ENCODE measurements at places on chromosomes 4 and X.

DNA sequence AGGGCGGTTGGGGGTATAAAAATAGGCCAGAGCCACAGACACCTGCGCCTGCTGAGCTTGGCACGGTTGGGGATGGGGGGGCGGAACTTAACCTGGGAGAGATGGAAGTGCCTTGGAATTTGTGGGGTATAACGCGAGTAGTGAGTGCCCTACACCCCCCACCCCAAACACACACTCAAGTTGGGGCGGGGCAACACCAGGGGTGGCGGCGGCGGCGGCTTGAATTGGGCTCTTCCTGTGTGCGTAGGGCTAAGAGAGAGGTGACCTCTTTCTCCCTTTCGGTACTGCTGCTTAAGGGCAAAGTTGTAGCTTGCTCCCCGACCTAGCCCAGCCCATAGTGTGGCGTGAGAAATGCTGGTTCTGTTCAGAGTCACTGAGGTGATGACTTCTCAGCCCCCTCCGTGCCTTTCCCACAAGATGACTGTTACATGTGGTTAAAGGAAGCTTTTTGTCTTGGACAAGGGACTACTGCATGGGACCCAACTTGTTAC lies 839 bp downstream of the STK26 start:
- peak; percentile 27 for DNase-seq

DNA sequence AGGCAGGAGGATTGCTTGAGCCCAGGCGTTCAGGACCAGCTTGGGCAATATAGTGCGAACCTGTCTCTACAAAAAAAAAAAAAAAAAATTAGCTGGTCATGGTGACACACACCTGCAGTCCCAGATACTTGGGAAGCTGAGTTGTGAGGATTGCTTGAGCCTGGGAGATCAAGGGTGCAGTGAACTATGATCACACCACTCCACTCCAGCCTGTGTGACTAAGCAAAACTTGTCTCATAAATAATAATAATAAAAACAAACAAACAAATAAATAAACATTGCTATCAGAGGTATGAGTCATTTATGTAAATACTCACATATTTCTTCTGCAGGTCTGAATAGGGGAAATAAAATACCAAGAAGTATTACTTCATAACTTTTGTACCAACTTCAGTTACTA lies 1372.7 kb upstream of the AGA start:
- no peak for DNase-seq

DNA sequence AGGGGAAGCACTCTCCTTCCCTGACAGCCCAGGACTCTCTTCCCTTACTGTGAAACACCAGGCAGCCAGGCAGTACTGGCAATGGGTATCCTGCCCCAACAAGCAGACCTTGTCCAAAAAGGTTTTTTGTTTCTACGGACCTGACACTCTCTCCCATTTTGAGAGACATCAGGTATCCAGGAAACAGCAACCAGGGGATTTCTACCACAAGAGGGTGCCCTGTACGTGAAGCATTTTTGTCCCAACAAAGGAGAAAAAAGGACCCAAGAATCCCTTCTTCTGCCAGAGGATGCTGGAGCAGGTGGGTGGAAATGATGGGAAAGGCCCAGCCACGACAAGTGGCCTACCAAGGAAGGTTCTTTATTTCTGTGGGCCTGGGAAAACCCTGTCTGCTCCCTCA lies 65.7 kb upstream of the FGF13 start:
- DNase-seq = no peak

DNA sequence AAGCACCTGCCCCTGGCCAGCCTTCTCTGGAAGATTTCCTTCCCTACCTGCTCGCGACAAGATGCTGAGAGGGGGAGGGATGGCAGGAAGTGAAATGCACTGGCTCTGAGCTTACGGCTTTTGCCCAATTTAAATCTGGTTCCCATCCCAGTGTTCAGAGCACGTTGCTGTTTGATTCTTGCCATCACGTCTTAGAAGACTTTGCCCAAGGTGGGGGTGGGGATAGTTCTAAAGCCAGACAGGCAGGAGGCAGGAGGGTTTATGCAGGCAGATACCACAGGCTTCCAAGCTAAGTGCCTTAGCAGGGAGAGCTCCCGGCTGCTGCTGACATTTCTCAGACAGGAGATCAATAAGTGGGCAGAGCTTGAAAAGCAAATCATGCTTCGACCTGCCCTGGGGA lies 393.9 kb downstream of the MID1IP1 start:
- no peak for DNase-seq

DNA sequence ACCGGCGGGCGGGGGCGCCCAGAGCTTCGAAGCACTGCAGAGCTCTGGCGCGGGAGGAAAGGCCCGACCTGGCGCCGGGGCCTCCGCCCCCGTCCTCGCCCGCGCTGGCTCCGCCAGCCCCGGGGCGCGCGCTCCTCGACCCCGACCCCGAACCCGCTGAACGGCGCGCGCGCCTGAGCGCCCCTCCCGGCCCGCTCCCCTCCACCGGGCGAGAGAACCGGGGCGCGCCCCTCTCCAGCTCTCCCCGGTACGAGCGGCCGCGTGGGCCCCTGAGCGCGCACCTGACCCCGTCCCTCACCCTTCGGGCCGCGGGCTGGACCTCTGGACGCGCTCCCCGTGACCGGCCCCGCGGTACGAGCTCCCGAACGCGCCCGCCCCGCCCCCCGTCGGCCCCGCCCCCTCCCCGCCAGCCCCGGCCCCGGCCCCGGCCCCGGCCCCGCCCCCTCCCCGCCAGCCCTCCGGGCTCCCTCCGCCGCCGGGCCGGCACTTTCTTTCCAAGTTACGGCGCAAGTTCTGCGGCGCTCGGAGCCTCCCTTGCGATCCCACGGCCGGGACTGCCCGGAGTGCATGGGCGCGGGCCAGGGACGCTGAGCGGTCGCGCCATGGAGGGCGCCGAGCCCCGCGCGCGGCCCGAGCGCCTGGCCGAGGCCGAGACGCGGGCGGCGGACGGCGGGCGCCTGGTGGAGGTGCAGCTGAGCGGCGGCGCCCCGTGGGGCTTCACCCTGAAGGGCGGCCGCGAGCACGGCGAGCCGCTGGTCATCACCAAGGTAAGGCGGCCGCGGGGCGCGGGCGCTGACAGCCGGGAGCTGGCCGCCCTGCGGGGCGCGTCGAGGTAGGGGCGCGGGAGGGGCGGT lies at the start of gene SHROOM2:
Gene SHROOM2 (plus strand): TSS at position 486 of the 854 bp plus-strand sequence. CDS start 117 bp downstream, at position 603.
- no peak for DNase-seq

GRCh38 chr4:187289371-187289770 lies 565.7 kb upstream of the FAT1 start:
- no peak for DNase-seq

DNA sequence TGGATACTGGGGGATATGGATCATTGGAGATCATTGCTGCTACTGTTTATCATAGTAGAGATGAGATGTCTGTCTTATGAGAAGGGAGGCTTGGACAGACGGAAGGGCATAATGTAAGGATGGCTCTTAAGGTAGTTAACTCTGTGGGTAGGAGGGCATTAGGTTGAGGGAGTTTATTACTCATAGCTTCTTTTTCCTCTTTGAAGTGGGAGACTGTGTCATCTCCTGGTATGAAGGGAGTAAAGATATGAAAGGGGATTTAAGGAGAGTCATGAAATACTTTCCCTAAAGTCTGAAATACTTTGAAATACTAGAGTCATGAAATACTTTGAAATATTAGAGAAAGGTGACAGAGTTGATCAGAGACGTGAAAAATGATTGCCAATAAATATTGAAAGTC lies 255.5 kb upstream of the PITX2 start:
- no peak for DNase-seq

DNA sequence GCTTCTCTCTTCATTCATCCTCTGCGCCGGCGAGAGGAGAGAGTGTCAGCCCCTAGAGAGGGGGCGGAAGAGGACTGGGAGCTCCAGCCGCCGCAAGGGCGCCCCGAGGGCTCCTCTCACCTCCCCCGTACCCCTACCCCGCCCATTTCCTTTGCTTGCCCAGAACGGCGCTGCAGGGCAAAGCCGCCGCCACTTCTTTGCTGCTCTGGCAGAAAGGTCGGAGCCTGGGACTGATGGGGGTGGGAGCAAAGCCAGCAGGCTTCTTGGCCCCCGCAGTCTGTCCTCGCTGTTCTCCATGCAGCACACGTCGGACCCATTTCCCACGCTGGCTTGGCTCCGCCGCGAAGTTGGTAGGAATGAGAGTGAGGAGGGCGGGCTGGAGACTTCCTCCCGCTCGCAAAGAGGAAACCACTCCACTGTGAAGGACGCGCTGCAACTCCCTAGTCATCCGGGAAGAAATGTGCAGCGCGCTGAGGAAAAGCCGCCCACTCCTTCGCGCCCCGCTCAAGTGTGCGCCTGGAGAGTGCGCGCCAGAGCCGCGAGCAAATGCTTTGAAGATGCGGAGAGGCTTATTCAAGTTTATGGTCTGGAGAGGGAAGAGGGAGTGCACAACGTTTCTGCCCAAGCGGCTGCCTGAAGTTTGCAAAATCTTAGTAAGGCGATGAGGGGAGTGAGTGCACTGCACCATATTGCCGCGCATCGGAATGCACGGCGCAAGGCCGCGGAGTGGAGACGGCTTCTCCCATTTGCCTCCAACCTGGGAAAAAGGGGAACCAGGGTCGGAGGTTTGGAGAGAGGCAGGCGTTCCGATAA lies 2.8 kb upstream of the PCDH7 start:
- DNase-seq = peak; percentile 52

- no peak for DNase-seq
Measured at GRCh38 chr4:114400531-114400930, 198.1 kb upstream of the UGT8 start.

DNA sequence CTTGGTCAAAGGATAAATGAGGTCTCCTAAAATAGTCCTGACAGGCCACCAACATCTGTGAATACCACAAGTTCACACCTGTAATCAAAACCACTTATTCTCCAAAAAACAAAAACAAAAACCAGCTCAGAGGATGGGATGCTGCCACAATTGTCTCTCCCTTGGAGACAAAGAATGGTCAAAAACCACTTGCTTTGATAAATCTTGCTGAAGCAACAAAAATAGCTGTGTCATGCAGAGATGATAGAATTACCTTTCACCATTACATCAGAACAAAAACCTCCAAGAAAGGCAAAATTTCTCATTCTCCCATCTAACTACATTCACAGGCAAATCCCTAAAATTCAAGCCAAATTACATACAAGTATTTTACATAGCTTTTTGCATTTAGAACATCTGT lies 180.4 kb downstream of the MAML3 start:
- no peak for DNase-seq

GRCh38 chr4:52028970-52029369 lies 8.8 kb upstream of the LRRC66 start:
- DNase-seq = no peak

DNA sequence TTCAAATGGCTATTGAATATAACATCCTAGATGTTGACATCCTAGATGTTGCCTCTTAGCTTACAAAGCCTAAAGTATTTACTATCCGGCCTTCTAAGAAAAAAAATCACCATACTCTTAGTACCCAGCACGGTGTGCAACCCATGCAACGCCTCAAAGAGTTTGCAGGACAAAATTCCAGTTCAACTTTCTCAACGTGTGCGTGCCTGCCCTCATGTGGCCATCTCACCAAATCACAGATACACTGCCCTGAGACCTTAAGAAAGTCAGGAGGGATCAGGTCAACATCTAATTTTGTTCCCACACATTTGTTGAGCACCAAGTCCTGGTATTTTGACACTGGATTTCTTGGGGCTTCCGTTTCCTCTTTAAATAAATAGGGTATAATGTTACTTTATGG lies 68.3 kb downstream of the CRMP1 start:
- DNase-seq = peak; percentile 41

DNA sequence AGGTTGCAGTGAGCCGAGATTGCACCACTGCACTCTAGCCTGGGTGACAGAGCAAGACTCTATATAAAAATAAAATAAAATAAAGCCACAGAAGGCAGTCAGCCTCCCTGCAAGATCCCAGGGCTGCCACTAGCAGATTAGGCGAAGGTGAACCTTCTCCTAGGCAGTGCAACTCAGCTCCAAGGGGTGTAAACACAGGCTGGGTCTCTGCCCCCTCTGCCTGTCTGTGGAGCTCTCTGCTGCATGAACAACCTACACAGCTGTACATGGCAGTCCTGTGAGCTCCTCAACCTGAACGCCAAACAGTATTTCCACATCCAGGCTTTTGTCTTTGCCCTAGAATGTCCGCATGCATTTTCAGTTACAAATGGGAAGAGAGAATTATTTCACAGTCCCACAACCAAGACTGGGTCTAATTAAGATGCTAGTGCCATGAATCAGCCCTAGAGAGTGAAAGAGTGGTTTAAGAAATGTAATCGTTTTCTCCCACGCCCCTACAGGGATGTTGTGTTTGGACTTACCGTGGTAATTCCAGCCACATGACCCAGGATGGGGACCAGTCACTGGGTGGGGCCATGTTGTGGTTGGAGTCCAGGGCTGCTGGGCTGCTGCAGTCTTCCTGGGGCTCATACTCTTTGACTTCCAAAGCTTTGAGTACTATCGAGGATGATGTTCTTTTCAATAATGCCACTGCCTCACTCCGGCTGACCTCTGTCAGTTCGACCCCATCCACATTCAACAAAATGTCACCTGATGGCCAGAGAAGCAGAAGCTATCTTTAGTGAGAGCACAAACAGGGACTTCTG lies 99.0 kb downstream of the FIP1L1 start:
- no peak for DNase-seq

- no peak for DNase-seq
Measured at GRCh38 chrX:99522450-99522849, 887.6 kb downstream of the PCDH19 start.

DNA sequence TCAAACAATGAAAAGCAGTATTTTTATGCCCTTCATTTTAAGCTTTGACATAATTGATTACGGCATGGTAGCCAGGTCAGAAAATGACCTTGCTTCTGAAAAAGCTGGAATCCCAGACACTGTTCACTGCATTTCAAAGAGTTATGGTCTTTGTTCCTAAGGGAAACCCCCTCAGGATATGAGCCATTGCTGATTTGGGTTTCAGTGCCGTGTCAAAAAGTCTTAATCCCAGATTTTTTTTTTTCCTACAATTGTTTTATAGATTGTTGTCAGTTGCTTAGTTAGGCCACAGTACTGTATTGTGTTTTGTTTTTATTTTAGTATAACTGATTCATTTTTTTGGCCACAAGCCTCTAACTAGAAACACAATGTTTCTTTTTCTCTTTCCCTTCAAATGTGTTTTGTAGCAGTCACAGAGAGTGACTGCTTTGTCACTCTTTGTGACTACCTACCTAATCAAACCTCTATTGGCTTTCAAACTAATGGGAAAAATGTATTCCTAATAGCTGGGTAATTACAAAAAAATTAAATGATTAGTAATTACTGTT lies 10.3 kb downstream of the WDR44 start:
- no peak for DNase-seq

DNA sequence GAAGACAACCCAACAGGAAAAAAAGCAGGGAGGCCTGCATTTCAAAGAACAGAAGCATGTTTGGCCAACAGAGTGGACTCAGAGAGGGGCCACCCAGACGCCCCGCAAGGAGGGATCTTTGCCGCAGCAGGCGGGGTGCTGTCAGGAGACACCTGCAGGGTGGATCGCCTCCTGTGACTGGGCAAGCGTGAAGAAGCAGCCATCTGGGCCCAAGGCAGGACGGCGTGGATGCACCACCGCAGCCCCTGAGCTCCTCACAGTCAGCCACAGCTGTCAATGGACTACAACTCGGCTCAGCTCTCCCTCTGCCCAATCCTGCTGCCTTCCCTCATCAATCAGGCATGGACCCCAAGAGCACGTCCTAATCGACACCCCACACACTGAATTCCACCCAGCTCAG lies 32.0 kb upstream of the MAN2B2 start:
- no peak for DNase-seq

- DNase-seq = no peak
Measured at GRCh38 chrX:110584083-110584482, 211.5 kb downstream of the CHRDL1 start.

- DNase-seq = no peak
Measured at GRCh38 chr4:1210241-1210841, 38.0 kb upstream of the SPON2 start.

All from suppressor macrophage (primary cell).